Muscle of arm (tissue), 14 donors: ENCODE measurements at places on chromosomes 16 and 17.

GRCh38 chr16:58000706-58001676 is at the start of gene USB1:
TSS of gene USB1 (plus strand) at chr16:58001407. CDS start at chr16:58001484, 77 bp downstream.
- DNase-seq = peak; percentile 89

DNA sequence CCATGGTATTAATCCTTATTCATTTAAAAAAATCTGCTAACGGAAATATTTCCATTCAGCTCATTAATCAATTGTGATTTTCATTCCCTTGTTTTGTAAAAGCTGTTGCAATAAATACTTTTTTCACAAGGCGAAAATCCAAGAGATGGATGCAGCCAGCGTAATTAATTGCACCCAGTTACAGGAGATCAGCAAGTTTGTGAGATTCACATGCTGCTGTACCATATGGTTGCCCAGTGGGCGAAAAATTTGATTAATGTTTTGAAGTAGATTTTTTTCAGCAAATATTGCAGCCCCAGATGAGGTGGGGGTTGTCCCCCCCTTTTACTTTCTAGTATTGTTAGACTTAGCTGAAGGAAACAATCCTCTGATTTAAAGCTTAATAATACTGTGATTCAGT is 186.6 kb downstream of the WWOX start:
- no peak for DNase-seq

DNA sequence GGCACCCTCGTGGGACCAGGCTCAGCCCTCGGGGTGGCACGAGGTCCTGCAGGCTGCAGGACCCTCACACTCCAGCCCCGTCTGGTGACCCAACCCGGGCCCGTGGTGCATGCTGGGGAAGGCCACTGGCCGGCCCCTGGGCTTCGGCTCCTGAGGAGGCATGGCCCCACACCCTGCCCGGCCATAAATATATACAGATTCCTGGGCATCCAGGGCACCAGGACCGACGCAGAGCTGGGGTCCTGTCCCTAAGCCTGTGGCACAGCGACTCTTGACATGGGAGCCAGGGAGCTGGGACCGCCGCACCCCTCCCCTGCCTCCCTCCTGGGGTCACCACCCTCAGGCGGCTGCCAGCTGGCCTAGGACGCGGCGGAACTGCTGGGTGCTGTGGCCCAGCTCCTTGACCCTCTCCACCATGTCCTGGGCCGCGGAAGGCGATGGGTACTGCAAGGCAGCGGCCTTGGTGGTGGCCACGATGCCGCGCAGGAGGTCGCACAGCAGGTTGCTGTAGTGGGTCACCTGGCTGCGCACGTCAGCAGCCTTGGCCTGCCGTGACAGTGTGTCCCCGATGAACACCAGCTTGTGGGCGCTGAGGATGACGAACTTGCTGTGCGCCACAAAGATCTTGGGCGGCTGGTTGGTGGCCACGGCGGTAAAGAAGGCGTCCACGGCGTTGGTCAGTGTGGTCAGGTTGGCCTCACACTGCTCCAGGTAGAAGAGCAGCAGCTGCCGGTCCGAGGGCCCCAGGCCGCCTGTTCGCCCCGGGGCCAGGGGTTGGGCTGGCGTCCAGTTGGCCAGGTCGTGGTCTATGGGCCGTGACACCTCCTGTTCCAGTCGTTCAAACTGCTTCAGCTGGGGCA is 10.6 kb downstream of the CTRB1 start:
- DNase-seq = no peak

DNA sequence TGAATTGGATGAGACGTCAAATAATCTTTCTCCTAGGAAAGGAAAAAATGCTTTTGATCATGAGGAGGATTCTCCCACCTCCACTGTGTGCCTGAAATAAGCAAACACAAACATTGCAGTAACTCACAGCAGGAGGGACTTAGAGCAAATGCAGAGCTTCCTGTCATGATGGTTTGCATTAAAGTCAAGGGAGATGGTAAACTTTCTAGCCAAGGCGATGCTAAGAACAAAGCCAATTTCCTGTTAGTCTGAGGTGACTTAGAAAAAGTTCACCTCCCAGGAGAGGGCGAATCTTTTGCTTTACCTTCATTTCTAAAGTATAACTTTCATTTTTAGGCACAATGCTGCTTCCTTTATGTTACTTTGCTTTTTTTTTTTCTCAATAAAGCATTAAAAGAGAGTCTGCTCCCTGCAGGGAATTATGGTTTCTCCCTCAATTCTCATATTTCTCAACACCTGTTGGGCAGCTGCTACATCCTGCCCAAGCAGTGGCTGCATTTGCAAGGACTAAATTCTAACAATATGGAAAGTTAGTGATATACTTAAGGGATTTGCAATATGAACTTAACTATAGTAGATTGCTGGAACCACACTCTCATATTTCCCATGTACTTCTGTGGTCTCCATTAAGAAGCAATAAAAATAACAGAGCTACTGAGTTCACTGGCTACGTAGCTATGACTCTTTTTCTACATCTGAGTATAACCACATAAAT is 175.6 kb downstream of the PCTP start:
- no peak for DNase-seq

- DNase-seq = no peak
These were observed 299.3 kb downstream of the XYLT1 start for GRCh38 chr16:17171250-17172143.

GRCh38 chr17:49703557-49704277 is 4.0 kb downstream of the SLC35B1 start:
- DNase-seq = no peak

DNA sequence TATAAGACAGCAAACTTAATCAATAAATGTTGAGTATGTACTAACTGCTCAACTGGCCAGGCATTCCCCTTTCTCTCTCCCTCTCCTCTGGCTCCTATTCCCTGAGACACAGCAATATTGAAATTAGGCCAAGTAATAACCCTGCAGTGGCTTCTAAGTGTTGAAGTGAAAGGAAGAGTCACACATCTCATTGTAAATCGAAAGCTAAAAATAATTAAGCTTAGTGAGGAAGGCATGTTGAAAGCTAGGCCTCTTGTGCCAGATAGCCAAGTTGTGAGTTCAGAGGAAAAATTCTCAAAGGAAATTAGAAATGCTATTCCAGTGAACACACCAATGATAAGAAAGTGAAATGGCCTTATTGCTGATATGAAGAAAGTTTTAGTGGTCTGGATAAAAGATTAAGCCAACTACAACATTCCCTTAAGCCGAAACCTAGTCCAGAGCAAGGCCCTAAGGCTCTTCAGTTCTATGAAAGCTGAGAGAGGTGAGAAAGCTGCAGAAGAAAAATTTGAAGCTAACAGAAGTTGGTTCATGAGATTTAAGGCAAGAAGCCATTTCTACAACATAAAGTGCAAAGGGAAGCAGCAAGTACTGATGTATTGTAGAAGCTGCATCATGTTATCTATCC is 35.4 kb upstream of the ABCC11 start:
- no peak for DNase-seq

DNA sequence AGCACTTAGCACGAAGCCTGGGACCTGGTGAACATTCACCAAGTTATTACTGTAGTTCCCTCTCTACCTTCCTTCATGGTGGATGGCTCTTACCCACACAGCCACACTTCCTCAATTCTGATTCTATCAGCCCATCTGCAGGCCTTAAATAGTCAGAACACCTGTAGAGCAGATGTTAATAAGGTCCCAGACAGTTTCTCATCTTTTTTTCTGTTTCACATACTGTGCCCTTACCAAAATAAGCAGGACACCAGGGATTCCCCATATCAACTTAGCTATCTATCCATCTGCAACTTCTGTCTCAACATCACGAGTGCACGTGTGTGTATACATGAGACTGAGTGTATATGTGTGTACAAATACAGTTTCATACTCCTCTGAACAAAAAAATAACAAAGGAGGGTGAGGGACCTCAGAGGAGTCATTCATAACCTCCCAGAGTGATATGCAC is 2.8 kb downstream of the RECQL5 start:
- DNase-seq = no peak

- DNase-seq = no peak
These were observed 8.7 kb upstream of the UBE2G1 start for GRCh38 chr17:4375039-4375748.

- no peak for DNase-seq
These were observed 652 bp downstream of the PRAC2 start for GRCh38 chr17:48723423-48724250.

- peak; percentile 87 for DNase-seq
These were observed at the start of gene UBE2O for GRCh38 chr17:76452660-76453430. TSS of gene UBE2O (minus strand) at chr17:76453152. CDS start at chr17:76453141, 11 bp downstream.

- DNase-seq = no peak
These were observed 14.1 kb downstream of the MAPT start for GRCh38 chr17:45908460-45908859.

DNA sequence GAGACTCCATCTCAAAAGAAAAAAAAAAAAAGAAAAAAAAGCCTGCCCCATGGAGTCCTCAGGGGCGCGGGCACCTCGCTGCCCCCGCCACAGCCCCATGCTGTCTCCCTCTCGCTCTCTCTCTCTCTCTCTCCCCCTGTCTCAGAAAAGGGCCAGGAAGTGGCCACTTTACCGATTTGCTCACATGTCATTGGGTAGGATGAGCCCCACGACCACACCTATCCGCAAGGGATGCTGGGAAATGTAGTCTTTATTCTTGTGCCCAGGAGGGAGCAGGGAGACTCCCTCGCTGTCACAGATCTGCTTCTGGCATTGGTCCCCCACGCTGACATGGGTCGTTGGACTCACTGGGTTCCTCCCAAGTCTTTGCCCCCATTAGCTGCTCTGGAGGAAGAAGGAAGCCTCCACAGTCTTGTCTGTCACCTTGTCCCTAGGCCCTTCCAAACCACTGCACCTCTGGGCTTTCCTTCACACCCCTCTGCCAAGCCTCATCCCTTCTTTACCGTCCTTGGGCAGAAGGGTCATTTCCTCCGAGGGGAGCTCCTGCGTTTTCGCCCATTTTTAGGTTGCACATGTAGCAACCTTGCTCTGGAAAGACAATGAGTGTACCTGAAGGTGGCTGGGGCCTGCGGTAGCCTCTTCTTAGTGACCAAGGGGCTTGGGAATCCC is 6.9 kb upstream of the GJD3 start:
- no peak for DNase-seq

- no peak for DNase-seq
These were observed 13.2 kb downstream of the ATP2A3 start for GRCh38 chr17:3951003-3951402.

DNA sequence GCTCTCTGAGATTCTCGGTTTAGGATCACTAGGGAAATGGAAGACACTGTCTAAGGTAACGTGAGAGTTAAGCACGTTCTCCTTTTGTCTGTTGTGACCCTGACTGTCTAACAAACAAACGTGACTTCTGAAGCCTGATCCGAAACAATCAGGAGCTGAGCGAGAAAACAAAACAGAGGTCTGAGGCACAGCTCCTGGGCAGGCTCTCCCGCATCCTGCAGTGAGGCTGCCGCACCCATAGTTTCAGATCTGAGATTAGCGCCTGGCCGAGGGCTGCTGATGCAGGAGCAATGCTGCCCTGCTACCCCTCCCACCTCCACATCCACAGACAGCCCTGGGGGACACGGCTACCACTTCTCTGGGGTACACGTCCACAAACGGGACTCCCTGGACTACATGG is 46.7 kb downstream of the RNF157 start:
- DNase-seq = no peak

DNA sequence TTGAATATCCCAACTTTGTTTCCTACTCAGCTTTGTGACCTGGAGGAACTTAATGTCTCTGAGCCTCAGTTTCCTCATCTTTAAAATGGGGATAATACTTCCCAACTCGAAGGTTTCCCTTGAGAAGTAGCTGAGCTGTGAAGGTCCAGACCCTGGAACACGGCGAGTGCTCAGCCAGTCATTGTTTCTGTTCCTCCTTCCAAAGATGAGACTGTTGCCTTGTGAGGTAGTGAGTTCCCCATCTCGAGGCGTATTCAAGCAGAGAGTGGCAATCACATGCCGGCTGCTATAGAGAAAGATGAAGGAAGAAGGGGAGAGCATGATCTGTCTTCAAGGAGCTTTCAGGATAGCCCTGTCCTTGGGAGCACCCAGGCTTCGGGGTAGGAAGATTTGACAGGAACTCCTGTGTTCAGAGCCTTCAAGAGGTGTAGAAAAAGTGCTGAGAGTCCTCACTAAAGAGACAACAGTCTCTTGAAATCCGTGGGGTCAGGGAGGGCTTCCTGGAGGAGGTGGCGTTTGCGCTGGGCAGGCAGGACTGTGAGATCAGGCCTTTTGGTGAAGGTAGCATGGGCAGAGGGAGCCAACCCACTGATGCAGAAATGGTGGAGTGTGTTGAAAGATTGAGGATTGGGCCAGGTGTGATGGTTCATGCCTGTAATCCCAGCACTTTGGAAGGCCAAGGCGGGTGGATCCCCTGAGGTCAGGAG is 27.2 kb downstream of the SPNS2 start:
- no peak for DNase-seq

DNA sequence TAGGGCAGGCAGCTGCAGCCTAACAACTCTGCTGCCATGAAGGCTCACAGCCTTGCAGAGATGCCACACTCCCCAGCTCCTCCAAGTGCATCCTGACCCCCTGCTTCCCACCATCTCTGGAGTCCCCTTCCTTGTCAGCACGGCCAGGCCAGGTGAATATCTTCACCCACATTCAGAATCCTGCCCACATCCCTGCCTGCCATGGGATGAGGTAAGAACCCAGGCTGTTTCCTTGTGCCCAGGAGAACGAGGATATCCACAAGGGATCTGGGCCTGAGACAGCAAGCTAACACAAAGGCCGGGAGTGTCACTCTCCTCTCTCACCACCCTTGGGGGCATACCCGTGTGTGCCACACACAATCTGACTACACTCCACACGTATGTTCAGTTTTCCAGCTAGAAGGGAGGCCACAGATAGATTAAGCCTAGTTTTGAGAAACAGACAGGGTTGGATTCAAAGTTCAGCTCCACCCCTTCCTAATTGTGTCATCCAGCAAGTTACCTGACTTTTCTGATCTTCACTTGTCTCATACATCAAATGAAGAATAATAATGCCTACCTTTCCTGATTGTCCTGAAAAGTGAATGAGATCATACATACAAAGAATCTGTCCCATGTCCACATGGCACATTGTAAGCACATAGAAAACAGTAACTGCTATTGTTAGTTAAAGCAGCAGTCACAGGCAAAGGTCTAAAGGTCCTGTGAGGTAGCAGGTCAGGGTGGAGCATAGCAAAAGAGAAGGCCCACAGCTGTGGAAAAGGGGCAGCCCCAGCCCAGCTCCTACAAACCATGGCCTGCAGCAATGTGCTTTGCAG is 17.4 kb upstream of the SUPT4H1 start:
- no peak for DNase-seq

- DNase-seq = no peak
These were observed 10.5 kb upstream of the PIP4K2B start for GRCh38 chr17:38809828-38810227.

- DNase-seq = no peak
These were observed 8.7 kb downstream of the COX10 start for GRCh38 chr17:14078027-14078426.

- no peak for DNase-seq
These were observed 58.6 kb upstream of the SHISA6 start for GRCh38 chr17:11182430-11182829.

- DNase-seq = peak; percentile 80
These were observed 126.0 kb upstream of the CIBAR2 start for GRCh38 chr16:85238233-85238647.

DNA sequence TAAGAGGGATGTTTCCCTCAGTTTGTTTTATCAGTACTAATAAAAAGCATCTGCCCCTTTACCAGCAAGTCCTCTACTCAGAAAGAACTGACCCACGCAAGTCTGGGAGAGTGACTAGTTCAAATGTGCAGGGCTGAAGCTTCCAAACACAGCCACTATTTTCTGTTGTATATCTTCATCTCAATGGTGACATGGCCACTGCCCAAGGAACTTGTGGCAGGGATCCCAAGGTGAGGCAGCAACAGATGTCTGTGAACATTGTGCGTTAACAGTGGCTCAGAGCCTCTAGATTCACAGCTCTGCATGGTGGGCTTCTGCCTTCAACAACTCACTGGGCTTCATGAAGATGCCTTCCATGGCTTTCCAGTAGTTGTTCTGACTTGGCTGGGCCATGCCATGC is 3.7 kb upstream of the BLTP2 start:
- no peak for DNase-seq

- no peak for DNase-seq
These were observed 26.3 kb upstream of the OR4D1 start for GRCh38 chr17:58121925-58122324.
